Stimulated activated CD4-positive, alpha-beta T cell treated with anti-CD3 and anti-CD28 coated beads, TNF-alpha, amount 100 ng/mL, for 1 hour (primary cell): ENCODE measurements at places on chromosomes 12 and 14.

DNA sequence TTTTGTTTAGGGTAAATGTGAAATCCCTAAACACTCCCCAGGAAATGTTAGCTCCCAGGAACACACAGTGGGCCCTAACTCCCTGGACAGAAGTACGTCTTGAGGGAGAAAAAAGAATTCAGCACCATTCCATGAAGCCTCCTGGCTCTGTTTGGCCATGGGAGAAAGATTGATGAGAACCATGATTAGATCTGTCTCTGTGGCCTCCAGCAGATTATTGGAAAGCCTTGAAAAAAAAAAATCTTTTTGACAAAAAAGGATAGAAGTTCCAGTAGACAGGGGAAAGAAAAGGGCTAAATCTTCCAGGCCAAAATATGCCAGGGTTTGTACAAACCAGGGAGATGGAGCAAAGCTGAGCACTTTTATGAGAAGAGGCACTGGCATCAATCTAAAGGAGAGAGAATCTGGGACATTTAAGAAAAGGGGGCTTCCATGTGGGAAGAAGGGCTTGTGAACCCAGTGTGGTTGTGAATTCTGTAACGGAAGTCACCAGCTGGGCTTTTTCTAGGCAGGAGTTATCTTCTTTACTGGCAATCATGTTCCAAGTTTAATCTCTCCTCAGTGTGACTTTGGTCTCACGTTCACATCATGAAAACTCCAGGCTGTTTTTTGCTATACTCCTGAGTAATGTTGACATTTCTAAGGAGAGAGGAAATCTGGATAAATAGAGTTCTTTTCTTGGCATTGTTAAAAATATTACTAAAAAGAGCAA, 426.7 kb downstream of the RAD51B start:
- DNase-seq: no peak

- no peak for DNase-seq
Measured at GRCh38 chr12:105803292-105803691, 335.5 kb downstream of the NUAK1 start.

- no peak for DNase-seq
Measured at GRCh38 chr12:76031081-76031413, 529 bp downstream of the PHLDA1 start.

- no peak for DNase-seq
Measured at GRCh38 chr14:80260645-80261044, 49.3 kb upstream of the DIO2 start.

DNA sequence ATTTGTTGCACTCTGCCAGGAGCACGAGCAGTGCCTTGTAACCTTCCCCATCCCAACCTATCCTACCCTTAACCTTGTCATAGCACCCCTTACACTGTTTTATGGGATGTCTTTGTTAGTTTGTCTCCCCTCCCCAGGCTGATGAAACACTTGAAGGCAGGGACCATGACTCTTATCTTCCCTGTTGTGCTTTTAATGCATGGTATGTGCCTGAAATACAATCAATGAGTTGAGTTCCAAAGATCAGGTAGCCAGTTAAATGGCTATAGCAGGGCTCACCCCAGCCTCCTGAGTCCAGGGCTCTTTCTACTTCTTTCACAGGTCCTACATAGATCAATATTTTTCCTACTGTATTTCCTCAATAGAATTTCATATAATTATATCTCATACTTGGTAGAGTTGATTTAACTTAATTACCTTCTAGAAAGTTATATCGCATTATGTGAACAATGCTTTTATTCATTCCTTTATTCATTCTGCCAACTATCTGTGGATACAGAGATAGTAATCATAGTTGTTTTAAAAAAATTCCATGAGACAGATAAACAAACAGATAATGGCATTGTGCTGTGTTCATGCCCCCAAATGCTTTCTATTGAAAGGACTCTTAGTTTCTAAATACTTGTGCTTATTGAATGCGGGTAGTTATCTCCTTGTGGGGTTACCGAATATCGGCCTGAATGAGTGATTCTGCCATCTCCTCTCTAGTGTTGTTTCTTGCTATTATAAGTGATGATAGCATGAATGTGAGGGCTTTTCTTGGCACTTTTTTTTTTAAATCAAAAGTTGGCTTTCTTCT, 347.4 kb downstream of the NPAS3 start:
- no peak for DNase-seq

- DNase-seq: no peak
Measured at GRCh38 chr12:111437816-111438454, 32.2 kb downstream of the SH2B3 start.

DNA sequence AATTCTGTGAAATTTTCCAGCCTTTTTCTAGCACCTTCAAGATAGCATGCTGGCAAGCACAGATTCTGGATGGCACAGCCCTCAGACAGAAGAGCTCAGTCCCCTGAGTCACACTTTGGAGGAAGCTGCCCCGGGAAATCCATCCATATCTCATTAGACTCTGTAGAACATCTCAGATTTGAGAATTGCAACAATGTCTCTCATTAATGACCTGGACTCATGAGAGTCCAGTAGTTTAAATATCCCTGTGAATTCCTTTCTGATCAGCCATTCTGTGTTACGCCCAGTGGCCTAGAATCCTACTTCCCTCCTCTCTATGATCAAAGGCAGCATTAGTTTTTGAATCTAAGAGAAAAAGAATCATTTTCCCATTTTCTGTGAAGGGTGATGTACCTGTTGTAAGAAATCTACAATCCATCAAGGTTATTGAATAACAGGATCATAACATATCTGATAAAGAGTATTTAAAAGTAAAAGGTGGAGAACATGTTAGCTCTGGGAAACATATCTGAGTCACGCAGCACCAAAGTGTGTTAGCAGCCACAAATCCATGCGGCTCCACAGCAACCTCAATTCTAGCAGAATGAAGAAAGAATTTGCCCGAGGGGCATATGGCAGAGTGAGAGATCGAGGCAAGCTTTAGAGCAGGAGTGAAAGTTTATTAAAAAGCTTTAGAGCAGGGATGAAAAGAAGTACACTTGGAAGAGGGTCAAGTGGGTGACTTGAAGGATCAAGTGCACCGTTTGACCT, 855.6 kb upstream of the TMEM132C start:
- no peak for DNase-seq

GRCh38 chr12:6887460-6887859, 14.4 kb upstream of the SPSB2 start:
- DNase-seq: no peak

GRCh38 chr14:63952933-63953437, 100.2 kb downstream of the SYNE2 start:
- no peak for DNase-seq

DNA sequence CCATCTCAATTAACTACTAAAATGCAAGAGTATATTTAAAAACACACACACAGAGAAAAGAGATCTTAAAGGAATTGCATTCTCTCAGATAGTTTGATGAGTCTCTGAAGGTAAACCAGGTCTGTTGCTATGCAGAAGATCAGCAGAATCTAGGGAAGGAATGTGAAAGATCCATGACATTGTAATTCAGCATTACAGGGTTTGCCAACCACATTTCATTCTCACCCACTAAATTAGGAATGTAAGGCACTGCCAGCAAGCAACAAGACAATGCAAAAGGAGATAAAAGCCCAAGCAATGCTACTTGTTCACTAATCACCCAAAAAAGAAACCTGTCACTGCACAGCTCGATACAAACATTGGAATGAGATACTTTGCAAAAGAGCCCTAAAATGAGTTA, 106.3 kb downstream of the LRIG3 start:
- no peak for DNase-seq

DNA sequence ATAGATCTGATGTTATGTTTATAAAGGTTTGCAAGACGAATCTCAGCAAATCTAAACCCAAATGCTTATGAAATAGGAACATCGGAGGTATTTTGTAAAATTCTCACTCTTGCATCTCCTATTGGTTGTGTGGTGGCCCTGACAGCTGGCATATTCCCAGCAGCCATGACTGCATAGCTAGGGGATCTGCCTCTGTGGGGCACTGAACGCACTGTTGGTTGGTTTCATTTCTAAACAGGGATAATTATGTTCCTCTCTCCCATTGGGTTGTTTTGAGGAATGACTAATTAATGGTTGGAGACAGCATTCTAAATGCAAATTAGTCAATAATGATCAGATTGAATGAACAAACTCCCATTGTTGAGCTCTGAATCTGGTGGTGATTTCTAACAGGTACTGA, 2.7 kb upstream of the BEST3 start:
- DNase-seq: no peak

DNA sequence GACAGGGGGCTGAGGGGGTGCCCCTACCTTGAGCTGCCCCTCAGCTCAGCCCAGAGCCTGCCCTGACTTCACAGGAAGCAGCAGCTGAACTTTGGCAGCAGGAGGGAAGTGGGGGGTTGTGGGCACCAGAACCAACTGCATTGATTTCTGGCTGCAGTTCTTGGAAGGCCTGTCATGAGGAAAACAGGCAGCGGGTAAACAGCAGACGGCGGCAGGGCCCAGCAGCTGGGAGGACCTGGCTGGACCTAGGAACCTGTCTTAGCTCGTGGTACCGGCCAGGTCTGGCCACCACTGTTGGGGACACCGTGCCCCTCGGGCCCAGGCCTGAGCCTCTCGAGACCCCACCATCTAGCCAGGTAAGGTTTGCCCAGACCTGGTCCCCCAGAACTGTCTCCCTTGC, 154.2 kb upstream of the MYL2 start:
- no peak for DNase-seq

GRCh38 chr12:125387206-125387605, 322.0 kb downstream of the AACS start:
- DNase-seq: no peak

DNA sequence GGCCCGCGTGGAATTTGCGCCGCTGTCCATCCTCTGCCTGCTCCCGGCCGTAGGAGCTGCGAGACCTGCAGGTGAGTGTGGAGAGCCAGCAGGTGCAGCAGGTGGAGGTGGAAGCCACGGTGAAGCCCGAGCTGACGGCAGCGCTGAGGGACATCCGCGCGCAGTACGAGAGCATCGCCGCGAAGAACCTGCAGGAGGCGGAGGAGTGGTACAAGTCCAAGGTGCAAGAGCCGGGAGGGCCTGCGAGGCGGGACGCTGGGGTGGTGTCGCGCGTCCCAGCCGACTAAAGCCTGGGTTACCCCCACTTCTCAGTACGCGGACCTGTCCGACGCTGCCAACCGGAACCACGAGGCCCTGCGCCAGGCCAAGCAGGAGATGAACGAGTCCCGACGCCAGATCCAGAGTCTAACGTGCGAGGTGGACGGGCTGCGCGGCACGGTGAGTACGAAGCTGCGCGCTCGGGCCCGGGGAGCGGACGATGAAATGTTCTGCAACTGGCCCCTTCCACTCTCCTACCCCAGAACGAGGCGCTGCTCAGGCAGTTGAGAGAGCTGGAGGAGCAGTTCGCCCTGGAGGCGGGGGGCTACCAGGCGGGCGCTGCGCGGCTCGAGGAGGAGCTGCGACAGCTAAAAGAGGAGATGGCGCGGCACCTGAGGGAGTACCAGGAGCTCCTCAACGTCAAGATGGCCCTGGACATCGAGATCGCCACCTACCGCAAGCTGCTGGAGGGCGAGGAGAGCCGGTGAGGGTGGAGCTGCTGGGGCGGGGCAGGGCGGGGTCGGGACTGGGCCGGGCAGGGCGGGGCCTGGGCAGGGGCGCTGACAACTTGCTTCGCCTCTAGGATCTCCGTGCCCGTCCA, 2.1 kb downstream of the PRPH start:
- no peak for DNase-seq

DNA sequence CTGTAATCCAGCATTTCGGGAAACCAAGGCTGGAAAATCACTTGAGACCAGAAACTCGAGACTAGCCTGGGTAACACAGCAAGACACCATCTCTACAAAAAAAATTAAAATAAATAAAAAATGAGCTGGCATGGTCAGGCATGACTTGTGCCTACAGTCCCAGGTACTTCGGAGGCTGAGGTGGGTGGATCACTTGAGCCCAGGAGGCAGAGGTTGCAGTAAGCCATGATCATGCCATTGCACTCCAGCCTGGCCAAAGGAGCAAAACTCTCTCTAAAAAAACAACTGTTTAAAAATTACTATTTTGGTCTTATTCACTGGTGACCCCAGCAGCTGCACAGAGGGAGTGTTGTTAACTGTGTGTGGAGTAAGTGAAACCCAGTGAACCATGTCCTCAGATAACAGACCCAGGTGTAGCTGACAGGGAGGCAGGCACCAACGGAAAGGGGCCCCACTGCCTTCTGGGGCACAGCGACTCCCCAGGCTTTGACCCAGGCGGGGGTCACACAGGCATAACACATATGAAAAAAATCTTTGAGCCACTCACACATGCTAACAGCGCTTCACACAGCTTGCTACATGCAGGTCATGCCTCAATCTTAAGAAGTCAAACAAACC, 12.1 kb downstream of the DDX54 start:
- no peak for DNase-seq

- DNase-seq: no peak
Measured at GRCh38 chr12:108806921-108807320, 50.5 kb downstream of the SSH1 start.

DNA sequence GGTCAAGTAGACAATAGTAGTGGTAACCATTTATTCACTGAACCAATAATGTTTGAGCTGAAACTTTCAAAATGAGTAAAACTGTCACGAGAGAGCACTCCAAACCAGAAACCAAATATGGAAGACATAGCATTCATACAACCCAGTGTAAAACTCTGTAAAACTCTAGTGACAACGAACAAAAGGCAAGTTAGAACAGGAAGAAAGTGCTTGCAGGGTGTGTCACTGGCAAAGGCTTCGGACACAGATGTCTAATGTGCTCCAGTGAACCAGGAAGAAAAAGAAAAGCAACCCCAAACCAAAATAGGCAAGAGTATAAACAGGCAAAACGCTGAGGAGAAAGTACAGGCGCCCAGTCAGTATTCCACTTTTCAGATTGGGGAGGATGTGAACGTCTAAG, 79.3 kb upstream of the FZD10 start:
- DNase-seq: no peak

- DNase-seq: no peak
Measured at GRCh38 chr14:35534208-35534872, 376 bp downstream of the INSM2 start.
